Occipital lobe (tissue), 3 donors: ENCODE measurements at places on chromosomes 7 and 10. TPM values are rescaled to one million over a fixed set of nuclear protein-coding genes. Genes with fewer than 3 reads are reported as not detected.

DLX6 gene
- 0.62 TPM for total RNA-seq

FAM25G gene
- not detected for total RNA-seq

GRCh38 chr10:118737603-118738302, 17.0 kb downstream of the CACUL1 start:
- no peak for DNase-seq

DNA sequence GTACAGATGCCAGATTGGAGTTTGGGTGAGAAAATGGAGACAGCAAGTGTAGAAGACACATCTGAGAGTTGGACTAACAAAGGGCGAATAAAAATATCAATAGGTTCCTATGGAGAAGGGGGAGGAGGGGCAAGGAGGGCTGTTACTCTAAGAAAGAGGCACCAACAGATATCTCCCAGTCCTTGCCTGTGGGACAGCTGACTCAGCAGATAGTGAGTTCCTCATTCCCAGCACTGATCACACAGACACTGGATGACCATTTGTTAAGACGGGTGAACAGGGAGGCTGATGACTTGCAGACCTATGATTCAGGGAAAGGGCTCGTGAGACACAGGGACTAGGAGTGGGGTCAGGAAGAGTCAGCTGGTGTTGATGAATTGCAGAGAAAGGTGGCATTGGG, 5.7 kb upstream of the PRR15 start:
- DNase-seq: no peak

DNA sequence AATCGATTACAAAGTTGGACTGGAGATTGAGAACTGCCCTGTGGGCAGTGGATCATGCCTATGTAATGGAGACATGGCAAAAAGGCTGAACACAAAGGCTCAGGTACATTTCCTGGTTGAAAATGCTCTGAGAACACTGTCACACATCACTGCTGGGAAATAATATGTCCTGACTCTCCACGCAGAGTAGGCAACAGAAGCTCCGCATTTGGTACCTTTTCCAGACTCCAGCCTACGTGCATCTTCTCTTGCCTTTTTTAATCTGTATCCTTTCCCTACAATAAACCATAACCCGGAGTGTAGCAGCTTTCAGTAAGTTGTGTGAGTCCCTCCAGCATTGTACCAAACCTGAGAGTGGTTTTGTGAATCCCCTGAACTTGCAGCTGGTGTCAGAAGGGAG, 134.7 kb downstream of the SORBS1 start:
- DNase-seq: no peak

GRCh38 chr7:32564542-32564941, 69.3 kb downstream of the AVL9 start:
- DNase-seq: no peak

GRCh38 chr7:98312201-98312600, 30.7 kb downstream of the BRI3 start:
- no peak for DNase-seq

- DNase-seq: no peak
Measured at GRCh38 chr7:87885018-87885417, 8.7 kb downstream of the DBF4 start.

GRCh38 chr10:121822180-121822579, 105.7 kb downstream of the ATE1 start:
- DNase-seq: no peak

GRCh38 chr7:26515314-26515842, 223.7 kb downstream of the SNX10 start:
- no peak for DNase-seq

DNA sequence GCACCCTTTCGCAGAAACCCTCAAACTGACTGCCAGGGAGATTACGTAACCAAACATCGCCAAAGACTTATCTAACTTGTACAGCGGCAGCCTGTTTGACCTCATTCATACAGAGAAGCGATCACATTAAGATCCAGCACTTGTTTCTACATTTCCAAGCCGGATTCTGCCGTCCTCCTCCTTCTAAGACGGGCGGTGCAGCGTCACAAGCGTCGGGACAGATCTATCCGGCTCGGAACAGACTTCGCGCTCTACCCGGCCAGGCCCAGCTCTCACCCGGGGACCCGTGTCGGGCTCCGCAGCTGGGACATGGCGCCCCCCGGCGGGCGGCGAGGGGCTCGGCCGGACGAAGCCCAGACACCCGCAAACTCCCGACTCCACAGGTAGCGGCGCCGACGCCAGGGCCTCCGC, 373 bp downstream of the H2AZ2 start:
- DNase-seq: peak; percentile 85
